Activated CD4-positive, alpha-beta T cell treated with anti-CD3 and anti-CD28 coated beads, Interleukin-2, amount 10 ng/mL, durations not matched to agents 7 days and 5 days (primary cell): ENCODE measurements at places on chromosomes 5 and 9.
A peak's percentile ranks its signal among the peaks of the same experiment; 100 is the strongest.

DNA sequence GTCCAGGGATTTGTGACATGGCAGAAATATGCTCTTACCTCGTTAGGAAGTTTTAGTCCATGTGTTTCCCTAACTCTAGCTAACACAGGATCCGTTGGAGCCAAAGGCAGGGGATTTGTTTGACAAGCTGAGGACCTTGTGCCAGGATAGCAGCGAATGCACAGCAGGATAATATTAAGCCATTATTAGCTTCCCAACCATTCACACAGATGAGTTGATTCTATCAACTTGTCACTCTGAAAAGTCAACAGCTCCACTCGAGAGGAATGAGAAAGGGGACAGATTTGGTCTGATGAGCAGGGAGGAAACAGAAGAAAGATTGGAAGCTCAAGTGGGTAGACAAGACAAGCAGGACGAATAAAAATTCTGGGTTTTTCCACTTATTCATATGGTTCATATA, 106.2 kb downstream of the FSTL4 start:
- no peak for DNase-seq

- no peak for DNase-seq
Measured at GRCh38 chr5:69432412-69433206, 17.7 kb downstream of the MARVELD2 start.

DNA sequence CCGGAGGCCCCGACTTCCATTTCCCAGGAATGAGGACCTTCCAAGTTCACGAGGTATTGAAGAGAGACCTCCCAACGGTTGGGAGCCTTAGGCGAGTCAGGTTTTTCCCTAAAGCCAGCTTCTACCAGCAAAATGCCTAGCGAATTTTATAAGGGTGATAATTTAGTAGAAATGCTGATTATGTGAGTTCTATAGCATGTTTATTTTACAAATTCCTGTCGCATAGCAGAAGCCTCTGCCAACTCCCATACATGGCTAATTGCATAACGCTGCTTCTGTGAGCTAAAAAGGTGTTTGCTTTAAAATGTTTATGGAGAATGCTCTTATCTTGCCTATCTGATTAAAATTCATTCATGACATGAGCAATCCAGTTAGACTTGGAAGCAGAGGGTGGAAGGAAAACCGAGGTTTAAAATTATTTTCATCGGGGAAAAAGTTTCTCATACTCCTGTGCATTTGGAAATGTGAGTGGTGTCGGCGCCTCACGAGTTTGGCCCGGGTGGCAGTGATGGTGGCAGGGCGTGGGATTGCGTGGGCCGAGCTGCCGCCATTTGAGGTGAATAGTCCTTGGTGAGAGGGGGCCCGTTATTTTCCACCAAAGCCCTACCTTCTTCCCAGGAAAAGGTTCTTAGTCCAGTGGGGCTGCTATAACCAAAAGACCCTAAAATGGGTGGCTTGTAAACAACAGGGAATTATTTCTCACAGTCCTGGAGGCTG, 104.4 kb upstream of the FCN2 start:
- DNase-seq: no peak

GRCh38 chr5:111129938-111130337, 37.8 kb downstream of the WDR36 start:
- DNase-seq: no peak

- DNase-seq: no peak
Measured at GRCh38 chr9:108182950-108183381, 672.8 kb downstream of the ACTL7B start.

GRCh38 chr5:146849694-146850303, 28.8 kb downstream of the PPP2R2B start:
- no peak for DNase-seq

- no peak for DNase-seq
Measured at GRCh38 chr5:5795074-5795771, 372.7 kb downstream of the ICE1 start.

DNA sequence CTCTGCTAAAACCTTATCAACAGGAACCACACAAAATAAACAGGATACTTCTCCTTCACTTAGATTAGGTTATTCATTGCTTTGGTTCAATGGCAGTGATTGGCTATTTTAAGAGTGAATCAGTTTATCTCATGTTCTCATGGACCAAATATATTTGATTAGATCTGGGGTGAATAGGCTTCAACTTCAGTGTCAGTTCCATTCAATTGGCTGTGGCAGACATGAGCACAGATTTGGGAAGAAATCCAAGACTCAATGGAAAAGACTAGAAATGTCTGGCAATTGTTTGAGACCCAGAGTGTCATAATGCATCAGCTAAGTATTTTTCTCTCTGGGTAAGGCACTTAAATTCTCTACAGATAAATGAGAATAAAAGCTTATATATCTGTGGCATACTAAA, 37.1 kb downstream of the CDH18 start:
- DNase-seq: no peak

DNA sequence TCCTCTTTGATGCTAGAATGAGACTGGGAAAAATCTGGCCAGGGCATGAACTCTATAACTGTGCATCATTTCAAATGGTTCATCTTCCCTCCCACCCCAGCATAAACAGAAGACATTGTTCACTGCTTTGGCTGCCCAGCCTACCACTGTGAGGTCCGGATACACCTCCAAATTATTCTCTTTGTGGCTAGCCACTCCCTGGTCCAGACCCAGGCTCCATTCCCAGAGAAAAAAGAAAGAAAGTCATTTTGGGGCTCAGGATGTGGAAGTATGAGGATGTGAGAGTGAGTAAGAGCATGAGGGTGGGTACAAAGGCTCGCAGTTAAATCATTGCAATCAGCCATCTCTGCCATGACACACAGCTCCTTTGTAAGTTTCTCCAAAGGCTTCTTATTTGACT, 559.2 kb downstream of the PSAT1 start:
- no peak for DNase-seq

DNA sequence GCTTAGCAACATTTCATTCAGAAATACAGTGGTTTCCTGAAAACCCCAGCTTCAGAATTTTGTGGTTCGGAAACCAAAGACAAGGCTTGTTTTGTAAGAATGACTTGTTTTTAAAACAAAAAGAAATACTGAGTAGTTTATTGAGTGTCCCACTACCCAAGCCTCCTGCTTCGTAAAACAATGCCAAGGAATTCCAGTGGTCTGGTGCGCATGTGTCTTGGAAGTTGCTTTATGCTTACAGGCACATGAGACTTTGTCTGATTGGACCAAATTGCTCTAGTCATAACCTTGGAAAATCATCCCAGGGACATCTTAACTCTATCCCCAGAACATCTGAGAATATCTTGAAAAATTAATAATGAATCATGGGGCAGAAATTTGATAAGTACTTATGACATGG, 77.1 kb upstream of the FST start:
- no peak for DNase-seq

DNA sequence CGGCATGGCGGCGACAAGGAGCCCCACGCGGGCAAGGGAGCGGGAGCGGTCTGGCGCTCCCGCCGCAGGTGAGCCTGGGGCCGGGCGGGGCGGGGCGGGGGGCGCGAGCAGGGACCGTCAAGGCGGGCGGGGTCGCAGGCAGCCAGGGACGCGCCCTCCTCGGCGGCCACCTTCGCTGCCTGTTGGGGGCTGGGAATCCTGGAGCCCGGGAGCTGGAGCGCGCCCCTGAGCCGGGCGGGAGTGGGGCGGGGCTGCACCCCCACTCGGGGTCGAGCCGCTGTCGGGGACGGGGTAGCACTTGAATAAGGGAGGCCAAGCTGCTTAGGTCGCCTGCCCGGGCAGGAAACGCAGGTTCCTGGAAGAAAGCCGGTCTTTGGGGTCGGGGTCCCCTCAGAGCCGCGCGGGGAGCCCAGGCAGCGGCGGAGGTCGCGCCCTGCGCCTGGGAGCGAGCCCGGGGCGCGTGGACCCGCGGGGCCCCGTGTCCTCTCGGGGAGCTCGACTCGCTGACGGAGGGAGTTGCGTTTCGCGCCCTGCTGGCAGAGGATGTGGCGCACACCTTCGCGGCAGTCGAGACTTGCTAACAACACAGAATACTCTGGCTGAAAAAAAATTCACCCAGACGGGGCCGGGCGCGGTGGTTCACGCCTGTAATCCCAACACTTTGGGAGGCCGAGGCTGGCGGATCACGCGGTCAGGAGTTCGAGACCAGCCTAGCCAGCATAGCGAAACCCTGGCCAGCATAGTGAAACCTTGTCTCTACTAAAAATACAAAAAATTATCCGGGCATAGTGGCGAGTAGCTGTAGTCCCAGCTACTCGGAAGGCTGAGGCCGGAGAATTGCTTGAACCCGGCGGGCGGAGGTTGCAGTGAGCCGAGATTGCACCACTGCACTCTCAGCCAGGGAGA, 552 bp downstream of the OTULINL start:
- peak; percentile 88 for DNase-seq

- DNase-seq: no peak
Measured at GRCh38 chr5:35921930-35922329, 16.5 kb downstream of the CAPSL start.

DNA sequence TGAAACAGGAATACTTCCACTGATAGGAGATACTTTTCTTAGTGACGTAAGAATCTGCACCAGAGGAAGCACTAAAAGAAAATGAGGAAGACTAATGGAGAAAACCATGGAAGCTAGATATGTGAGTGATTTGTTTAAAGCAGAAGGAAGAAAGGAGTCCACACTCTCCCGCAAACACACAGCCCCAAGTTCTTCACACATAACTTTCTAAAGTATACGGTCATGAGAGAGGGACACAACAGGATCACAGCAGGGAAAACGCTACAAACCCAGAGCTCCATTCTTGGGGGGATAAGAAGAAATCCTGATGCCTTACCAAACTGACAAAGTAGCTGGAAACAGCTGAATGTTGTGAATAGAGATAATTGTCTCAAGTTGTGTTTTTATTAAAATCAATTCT, 222.2 kb upstream of the TMEM161B start:
- no peak for DNase-seq

DNA sequence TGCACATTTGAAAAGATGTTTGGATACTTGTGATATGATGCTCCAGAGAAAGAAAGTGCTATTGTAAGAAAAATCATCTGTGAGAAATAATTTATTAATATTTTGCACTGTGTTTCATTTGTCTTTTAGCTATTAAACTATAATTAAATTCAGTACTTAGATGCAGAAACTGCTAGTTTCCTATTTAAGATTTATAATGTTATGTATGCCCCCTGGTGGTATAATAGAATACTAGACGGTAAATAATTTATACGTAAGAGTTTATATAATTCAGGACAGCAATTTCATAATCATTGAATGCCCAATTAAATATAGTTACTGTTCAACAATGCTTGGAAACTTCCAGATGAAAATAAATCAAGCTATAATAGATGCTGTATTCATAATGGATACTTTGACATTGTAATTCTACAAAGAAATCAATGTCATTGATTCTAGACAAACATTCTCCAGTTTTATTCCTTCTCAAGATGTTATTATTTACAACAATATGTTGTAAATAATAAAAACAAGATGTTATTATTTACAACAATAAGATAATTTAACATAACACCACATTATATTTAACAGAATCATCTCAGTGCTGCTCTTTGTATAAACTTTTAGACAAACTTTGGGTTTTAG, 101.0 kb downstream of the TMEM232 start:
- DNase-seq: no peak

GRCh38 chr9:23775549-23775948, 50.5 kb downstream of the ELAVL2 start:
- no peak for DNase-seq

DNA sequence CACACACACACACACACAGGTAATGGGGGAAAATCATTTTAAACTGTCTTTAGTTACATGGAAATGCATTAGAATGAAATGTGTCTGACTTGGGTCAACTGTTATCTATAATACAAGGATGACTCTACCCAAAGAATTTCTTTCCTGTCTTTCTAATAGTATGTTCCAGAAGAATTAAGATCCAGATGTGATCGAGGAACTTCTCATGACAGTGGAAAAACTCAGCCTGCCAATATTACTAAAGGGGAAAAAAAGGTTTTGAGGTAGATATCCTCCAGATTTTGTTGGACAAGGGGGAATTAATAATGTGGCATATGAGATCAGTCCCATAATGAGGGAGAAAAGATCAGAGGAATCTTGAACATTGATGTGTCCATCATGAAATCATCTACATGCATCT, 190.6 kb upstream of the MAP3K1 start:
- DNase-seq: no peak

- DNase-seq: peak; percentile 71
Measured at GRCh38 chr9:127927201-127927987, 3.2 kb downstream of the PIP5KL1 start.

DNA sequence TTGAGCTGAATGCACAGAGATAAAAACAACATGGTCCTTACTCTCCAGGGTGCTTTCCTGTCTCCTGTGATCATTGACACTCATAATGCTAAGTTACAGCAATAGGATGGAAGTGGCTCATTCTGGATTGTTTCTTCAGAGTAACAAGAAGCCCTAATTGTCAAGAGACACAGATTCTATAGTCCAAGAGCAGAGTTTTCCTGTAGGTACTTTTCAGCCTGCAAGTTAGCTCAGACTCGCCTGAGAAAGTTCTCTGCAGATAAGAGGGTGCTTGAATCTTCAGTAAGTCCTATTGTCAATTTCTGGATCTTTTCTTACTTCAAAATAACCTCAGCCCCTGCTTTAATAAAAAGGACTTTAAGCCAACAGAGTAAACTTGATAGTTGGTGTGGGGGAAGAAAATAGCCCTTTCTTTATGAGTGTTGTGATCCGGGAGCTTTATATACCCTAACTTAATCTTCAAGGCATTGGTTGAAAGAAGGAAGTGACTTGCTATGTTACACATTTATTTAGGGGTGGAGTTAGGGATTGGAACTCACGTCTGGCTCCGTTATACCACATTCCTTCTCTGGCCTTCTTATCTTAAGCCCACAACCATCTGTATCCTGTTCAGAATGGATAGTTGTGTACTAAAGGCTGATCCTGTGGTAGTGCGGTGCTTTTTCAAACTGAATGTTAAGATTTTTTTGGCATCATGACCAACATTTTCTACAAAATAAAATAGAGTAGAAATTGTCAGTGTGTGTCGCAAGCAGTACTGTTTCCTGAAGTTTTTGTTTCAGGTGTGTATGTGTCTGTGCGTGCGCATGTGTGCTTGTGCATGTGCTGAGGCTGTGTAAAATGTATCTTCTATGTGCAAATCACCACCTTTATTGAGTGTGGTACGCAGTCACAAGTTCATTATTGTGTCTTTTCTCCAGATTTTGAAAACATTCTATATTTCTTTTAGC, 173.9 kb downstream of the WDR70 start:
- DNase-seq: no peak

- DNase-seq: no peak
Measured at GRCh38 chr9:109441296-109441695, 56.8 kb downstream of the PTPN3 start.

DNA sequence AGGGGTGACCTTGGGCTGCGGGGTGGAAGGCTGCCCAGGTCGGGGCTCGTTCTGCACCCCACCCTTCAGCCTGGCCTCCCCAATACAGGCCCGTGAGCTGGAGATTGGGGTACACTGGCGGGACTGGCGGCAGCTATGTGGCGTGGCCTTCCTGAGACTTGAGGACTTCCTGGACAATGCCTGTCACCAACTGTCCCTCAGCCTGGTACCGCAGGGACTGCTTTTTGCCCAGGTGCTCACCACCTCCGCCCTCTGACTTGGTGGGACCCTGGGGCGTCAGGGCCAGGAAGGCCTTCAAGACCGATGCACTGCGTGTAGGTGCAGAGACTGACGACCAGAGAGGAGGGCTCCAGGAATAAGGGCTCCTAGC, 10.5 kb downstream of the ZDHHC12 start:
- DNase-seq: no peak

- no peak for DNase-seq
Measured at GRCh38 chr5:86439593-86440110, 178.1 kb upstream of the COX7C start.

GRCh38 chr9:105158898-105159297, 85.6 kb upstream of the SLC44A1 start:
- DNase-seq: no peak
